Neuronal stem cell (in vitro differentiated cells): ENCODE measurements at places on chromosomes 12 and 14.

DNA sequence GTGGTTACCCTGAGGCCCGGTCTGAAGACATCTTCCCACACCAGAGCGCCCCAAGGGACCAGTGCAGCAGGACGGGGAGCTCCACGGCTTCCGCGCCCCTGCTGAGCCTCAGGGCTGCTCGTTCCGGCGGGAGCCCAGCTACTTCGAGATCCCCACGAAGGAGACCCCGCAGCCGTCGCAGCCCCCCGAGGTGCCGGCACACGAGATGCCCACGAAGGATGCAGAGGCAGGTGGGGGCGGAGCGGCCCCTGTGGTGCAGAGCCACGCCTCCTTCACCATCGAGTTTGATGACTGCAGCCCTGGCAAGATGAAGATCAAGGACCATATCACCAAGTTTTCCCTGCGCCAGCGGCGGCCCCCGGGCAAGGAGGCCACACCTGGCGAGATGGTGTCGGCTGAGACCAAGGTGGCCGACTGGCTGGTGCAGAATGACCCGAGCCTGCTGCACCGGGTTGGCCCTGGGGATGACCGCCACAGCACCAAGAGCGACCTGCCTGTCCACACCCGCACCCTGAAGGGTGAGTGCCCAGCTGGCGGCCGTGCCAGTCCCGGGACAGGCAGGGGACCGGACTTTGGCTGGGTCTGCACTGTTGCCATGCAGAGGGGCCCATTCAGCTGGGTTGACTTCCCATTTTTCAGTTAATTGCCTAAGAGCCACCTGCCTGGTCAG is 18.1 kb downstream of the CEP170B start:
- no peak for DNase-seq

- no peak for DNase-seq
These were observed 5.2 kb downstream of the NDUFA12 start for GRCh38 chr12:94998326-94998725.

DNA sequence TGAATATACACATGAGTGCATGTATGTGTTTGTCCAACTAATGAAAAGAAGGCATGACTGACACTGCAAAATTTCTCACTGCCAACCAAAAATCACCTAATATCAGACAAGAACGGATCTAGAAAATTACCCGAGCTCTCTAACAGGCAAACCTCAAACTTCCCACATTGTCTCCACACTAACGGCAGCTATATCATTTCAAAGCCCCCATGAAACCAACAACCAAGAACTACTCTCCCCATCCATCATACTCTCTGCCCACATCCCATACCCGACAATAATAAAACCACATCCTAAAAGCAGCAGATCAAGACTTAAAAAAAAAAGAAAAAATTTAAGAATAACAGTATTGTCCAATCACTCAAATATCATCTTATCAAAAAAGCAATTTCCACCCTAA is 227.1 kb downstream of the CEP128 start:
- no peak for DNase-seq

DNA sequence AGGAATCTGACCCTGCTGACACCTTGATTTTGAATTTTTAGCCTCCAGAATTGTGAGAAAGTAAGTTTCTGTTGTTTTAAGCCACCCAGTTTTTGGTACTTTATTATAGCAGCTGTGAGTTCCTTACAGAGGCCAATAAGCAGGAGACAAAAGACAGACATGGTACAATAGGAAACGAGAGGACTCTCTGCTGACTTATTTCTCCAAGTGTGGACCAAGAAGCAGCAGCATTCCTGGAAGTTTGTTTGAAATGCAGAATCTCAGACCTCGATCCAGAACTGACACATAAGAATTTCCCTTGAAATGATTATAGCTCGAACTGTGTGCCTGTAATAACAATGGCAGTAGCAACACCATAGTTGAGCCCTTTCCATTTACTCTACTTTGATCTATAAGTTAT is 31.9 kb upstream of the LUM start:
- DNase-seq = no peak

DNA sequence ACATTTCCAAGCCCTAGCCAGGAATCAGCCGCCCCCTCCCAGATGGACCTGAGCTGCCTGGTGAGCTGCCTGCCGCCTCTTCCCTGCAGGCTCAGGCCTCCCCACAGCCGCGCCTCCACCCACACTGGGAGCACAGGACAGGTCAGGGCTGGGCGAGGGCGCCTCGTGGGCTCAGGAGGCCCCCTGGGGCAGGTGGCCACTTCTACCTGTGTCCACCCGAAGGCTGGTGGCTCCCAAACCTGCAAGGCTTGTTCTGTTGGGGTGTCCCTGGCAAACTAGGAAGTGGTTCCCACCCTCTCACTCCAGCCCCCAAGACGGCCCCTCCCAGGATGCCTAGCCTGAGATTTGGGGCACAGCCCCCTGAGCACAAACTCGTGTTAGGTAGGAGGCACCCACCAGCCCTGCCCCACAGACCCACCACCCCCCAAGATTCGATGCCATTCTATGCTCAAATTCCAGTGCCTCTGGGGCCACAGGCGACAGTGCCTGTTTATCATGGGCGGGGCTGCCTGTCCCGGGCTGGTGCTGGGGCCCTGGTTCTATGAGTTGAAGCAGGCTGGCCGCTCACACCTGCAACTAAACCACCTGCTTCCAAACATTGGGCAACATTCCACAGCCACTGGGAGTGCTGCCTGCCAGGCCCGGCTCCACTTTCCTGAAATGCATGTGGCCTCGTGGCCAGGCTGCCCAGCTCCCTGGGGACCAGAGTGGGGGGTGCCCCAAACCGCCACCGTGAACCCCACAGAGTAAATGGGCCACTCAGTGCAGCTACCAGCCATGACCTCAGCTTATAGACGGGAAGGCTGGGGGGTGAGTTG is 6.8 kb downstream of the MMP17 start:
- no peak for DNase-seq

- DNase-seq = no peak
These were observed 323.1 kb upstream of the CCDC196 start for GRCh38 chr14:66163023-66163422.

GRCh38 chr12:19387161-19387560 is 52.1 kb upstream of the AEBP2 start:
- DNase-seq = no peak

DNA sequence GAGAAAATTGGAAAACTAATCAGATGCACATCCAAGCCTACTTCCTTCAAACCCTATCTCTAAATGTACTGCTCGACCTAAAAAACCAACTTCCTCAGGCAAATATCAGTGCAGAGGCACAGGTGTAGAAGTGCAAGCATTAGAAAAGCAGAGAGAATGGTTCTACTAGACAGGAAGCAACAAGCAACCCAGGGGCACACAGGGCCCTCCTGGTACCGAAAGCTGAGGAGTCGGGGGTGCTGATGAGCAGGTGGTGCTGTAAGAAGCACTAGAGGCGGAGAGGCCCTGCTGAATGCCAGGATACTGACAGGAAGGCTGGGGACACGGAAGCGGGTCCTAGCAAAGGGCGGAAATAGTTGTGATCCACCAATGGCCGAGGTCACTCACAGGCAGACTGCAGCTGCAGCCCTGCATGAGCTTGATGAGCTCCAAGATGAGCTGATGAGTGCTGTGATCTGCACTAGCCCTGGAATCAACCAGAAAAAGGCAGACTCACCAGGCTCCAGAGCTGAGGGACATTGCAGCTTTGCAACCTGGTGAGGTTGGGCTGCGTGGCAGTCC is 85.9 kb downstream of the TTC7B start:
- no peak for DNase-seq

DNA sequence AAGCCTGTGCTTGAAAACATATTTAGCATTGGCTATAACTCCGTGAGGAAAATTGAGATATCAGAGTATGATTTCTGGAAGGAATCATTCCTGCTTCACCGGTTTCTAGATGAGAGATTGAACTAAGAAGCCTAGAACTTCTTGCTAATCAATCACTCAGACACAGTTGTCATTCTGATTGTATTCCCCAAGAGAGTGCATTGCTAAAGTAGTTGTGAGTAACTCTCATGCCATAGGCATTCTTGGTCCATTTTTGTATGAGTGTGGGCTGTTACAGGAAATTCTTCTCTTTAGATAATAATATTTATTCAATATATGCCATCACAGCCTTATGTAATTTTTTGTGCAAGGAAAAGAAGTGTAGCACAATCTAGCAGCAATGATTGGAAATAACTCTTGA is 893.3 kb upstream of the MDGA2 start:
- no peak for DNase-seq

DNA sequence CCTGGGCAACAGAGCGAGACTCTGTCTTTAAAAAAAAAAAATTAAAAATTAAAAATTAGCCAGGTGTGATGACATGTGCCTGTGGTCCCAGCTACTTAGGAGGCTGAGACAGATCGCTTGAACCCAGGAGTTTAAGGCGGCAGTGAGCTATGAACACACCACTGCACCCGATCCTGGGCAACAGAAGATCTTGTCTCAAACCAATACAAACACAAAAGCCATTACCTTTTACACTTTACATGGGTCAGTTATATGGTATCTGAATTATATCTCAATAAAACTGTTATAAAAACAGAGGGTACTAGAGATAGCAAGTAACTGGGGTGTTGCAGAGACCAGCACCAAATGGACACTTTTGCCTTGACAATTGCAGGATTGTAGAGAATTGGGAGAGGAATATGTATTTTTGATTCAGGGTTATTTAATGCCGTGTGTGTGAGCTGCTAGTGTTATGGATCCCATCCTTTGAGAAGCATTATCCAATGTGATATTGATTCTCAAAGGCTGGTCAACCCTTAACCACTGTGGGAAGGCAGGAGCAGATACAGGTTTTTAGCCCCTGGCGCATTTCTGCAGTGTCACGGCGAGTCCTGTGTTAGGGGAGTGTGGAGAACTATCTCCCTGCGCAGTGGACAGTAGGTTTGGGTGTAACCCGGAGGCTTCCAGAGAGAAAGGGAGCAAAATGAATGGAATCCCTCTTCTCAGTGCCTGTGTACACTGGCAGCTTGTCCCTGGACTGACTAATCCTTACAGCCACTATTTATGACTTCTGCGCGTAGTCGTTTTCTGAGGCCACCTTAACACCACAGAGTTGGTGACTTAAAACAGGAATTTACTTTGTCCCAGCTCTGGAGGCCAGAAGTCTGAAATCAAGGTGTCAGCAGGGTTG is 4.3 kb downstream of the PSMD9 start:
- DNase-seq = no peak

DNA sequence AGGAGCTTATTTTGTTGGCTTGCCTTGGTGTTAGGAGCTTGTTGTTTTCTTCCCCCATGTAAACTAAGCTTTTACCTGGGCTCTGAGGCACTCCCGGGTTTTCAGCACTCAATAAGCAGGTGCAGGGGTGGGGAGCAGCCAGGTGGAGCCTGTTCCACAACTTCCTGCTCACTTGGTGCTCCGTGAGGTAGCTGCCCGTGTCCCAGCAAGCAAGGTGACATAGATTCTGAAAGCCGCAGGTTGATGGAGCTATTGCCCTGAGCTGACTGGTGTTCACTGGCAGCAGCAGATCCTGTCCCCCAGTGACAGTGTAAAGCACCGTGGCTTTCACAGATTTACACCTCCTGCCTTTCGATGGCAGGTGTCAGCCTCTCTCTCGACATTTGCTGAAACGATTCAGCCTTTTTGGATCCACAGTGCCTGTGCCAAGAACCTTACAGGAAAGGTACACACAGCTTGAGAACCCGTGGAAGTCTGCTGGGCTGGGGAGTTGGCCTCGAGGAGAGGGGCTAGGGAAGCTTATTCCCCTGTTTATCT is 295.7 kb upstream of the FKBP4 start:
- no peak for DNase-seq

- DNase-seq = no peak
These were observed 126.1 kb upstream of the PRMT8 start for GRCh38 chr12:3364661-3365462.

DNA sequence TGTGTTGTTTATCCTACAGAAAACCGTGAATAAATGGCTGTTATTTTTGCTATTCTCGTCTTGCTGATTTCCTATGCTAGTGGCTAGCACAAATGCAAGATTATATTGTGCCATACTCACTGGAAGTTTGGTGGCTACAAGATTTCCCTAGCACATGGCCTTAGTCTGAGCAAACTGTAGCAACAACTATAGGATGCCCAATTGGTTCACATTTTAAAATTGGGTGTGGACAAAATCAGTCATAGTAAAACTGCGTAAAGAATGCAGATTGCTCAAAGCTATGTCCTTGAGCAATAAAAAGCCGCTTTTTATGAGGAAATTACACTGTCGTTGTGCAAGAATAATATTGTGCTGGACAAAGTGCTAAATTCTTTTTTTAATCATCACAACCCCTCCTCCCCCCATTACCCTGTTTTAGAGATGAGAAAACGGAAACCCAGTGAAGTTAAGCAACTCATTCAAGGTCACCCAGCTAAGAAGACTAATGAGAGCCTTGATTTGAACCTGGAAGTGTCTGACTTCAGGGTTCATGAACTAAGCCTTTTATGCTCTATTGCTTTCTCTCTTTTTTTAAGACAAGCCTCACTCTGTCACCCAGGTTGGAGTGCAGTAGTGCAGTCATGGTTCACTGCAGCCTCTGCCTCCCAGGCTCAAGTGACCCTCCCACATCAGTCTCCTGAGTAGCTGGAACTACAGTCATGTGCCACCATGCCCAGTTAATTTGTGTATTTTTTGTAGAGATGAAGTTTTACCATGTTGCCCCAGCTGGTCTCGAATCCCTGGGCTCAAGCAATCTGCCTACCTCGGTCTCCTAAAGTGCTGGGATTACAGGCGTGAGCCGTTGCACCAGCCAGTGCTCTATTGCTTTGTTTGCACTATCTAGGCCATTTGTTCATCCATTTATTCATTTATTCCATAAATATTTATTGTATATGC is 73.6 kb downstream of the SRGAP1 start:
- no peak for DNase-seq

GRCh38 chr12:4006743-4007142 is 133.5 kb upstream of the PARP11 start:
- DNase-seq = no peak

DNA sequence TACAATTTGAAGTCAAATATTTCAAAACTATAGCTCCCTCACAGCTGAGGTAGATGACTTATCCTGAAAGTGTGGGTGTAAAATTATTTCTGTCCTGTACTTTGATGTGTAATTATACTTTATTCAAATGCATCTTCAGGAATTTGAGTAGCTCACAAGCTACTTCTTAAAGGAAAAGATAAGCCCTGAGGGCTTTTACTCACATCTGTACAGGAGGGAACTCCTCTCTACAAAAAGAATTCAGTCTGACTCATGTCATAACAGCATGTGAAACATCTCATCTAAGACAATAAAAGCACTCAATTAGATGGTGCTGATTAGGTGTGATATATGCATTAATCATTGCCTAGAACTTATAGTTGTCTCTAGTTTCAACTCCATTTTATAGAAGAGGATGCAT is 452.0 kb downstream of the PRKD1 start:
- DNase-seq = no peak

DNA sequence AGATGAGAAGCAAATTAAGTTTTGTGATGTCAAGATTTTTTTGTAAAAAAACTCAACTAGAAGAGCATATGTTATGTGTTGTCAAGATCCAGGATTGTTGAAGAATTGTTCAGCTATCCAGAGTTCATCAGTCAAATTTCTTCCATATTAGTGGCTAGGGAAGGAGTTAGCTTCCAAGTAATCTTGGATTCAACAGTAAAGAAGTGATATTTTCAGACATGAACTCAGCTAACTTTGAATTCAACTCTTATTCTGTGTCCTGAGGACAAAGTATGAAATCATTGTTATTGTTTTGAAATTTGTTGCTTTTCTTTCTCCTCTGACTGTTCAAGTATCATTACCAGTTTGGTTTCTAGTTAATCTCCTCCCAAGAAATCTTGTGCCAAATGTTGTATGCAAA is 589.3 kb upstream of the NOVA1 start:
- no peak for DNase-seq
